ENCODE measurements at places on chromosomes 1 and 21. TPM values are rescaled to one million over a fixed set of nuclear protein-coding genes. Genes with fewer than 3 reads are reported as not detected.

- no peak for DNase-seq
These were observed 33.7 kb upstream of the NEK7 start for GRCh38 chr1:198123133-198123532.

DNA sequence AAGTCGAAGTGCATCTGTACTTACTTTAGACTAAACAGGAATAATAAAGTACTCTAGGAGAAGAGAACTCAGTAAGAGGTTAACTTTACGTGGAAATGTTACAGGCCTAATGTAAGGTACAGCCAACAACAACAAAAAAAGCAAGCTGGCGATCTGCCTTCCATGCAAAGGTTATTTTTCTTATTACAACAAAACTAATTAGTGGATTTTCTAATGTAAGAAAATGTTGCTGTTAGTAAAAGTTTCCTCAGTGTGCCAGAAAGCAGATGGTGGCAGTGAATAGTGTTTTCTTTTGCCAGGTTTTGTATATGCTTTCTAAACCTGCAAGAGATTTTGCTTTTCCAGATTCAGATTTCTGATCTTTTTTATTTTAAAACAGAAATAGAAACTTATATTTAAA is 179.2 kb downstream of the NFIA start:
- DNase-seq, result no peak

The LRRC71 gene
- not detected for total RNA-seq

DNA sequence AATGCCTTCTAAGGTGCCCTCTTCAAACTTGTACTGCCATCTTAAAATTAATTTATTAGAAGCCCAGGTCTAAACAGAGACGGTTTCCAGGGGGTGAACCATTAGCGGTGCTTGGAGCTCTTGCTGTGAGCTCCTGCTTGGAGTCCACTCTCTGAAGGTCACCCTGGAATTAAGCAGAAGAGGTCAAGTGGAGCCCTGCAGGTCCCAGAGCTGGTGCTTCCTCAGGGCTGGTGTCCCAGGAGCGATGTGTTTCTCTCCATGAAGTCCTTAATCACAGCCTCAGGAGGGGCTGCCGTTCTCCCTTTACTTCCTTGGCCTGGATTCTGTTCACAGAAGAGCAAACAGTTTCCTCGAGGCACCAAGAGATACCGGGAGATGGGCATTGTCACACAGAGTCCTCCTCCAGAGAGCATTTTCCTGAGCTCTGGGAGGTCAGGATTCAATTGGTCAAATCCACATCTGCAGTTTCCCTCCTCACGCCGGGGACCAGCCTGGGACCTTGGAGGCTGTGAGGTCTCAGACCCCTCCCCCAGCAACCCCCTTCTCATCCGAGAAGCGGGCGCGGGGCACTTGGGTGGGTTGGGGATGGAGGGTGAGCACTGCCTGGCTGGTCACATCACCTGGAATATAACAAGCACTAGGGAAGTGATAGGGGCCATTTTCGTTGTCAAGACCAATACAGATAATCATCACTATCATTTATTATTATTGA is 310.4 kb downstream of the AJAP1 start:
- DNase-seq, result no peak

DNA sequence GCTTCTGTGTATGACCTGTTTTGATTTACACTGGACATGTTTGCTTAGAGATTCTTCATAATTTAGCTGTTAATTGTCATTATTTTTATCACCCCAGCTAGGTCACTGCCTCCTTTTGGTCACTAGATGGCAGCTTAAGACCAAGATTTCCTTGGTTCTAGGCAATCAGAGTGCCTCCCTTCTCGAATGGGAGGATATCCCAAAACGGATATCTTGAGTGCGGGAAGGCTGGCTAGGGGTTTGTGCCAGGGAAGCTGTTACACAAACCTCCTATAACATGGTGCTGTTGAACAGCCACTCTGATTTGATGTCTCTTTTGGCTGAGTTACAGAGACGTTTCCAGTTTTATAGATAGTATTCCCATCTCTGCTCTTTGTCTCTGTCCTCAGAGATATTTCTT is 283.5 kb downstream of the S1PR1 start:
- peak; percentile 82 for DNase-seq
